ENCODE measurements at places on chromosomes 12 and 14.

DNA sequence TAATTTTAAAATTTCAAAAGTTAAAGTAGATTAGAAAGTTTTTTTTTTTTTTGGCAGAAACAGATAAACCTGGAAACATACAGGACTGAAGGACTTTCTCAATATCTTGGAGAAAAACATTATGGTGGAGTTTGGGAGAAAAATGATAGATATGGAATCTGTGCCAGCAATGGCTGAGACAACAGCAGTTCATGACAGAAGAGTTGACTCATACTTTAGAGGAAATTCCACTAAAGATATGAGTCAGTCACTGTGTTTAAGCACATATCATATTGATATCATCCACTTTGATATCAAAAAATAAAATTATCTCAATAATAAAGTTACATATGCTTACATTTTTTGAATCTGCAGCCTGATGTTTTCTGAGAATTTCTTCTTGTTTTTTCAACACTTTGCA is 193.9 kb upstream of the OR4E1 start:
- DNase-seq = no peak

DNA sequence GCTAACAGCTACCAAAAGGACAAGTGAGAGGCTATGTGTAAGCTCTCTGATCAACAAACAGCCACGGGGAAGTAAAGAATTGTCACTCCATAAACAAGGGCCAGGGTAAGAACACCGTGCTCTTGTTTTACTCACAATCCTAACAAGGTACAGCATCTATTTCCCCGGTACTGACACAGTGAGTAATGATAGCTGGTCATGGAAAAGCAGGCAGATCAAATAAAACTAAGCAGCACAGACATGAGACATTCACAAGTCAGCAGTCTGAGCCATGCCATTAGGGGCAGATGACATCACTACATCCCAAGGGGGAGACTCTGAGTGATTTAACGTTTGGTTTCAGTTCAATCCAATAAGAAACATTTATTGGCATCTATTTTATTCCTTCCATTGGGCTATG is 54.4 kb downstream of the ARL6IP4 start:
- no peak for DNase-seq

DNA sequence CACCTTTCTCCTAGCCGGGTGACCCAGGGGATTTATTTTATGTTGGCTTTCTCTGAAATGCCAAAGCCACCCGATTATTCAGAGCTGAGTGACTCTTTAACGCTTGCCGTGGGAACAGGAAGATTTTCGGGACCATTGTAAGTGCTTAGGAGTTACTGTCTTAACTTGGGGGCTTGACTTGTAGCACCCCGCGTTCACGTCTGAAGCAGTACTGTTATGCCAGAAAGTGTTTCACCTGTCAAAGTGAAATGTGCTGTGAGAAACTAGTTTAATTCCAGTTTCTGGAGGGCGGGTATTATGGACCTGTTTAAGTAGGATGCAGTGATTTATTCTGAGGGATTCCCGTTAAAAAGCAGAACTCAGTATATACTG is 218 bp downstream of the LYSET start:
- DNase-seq = no peak

GRCh38 chr12:75341873-75342272 is 7.4 kb downstream of the GLIPR1L1 start:
- DNase-seq = no peak

DNA sequence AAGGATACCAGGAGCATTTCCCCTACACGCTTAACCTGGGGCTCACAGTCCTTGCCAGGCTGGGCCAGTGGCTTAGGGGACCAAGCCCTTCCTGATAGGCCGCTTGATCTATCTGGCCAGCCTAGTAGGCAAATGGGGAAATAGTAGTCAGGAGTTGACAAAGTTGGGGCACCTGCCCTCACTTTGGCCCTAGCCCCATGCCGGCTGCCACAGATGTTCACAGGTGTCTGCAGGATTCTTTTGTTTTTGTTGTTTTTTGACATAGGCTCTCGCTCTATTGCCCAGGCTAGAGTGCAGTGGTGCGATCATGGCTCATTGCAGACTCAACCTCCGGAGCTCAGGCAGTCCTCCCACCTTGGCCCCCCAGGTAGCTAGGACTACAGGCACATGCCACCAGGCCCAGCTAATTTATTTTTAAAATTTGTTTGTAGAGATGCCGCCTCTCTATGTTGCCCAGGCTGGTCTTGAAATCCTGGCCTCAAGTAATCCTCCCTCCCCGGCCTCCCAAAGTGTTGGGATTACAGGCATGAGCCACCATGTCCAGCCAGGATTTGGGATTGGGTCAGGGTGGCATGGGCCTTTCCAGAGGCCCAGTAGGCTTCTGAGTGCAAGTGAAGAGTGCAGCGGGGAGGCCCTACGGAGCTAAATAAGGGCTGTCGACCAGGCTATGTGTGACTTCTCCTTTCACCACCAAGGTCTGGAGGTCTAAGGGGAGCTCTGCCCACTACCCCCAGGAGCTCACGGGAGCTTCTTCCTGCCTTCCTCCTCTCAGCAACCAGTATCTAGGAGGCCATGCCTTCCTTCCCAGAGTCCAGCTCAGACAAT is 15.5 kb upstream of the HDAC7 start:
- DNase-seq = no peak

- no peak for DNase-seq
These were observed 254.0 kb upstream of the SRRM4 start for GRCh38 chr12:118727196-118727978.

- DNase-seq = no peak
These were observed 576.7 kb downstream of the SLC16A7 start for GRCh38 chr12:60172266-60173211.

GRCh38 chr14:22945642-22946041 is 11.2 kb downstream of the HAUS4 start:
- no peak for DNase-seq

- DNase-seq = no peak
These were observed 16.1 kb upstream of the CCDC85C start for GRCh38 chr14:99619835-99620834.

DNA sequence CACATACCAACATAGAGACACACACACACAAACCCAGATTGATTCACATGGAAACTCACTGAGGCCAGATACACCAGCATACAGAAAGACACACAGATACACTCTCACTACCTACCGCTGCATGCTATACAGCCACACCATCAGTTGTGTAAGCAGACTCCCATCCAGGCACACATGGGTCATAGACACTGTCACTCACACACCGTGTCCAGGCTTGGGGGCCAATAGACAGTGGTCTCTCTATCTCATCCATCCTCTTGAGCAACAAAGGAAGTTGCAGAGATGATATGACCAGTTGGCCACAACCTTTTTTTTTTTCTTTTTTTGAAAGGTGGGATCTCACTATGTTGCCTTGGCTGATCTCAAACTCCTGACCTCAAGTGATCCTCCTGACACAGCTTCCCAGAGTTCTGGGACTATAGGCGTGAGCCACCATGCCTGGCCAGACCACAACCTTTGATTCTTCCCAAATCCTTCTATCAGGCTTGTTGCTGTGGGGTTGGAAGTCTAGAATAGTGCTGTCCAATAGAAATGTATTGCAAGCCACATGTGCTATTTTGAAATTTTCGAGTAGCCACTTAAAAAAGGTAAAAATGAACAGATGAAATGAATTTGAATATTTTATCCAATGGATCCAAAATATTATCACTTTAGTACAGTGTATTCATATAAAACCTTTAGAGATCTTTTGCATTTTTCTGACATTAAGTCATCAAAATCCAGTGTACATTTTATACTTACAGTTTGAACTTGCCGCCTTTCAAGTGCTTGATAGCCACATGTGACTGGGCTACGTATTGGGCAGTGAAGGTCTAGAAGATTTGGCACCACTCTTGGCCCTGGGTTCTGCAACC is 7.4 kb downstream of the LRP1-AS start:
- DNase-seq = no peak

DNA sequence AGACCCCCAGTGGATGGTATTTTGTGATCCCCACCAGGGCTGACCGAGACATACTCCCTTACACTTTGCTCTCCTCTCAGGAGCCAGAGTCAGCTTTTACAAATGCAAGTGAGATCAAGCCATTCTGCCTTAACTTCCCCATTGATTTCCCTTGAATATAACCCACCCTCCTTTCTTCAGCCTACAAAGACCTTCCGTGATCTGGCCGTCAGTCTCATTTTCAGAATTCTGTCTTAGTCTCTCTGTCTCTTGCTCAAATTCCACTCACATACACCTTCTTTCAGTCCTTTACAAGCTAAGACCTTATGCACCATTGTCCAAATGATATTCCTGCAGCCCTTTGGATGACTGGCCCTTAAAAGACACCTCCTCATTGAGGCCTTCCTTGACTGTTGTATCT is 39.0 kb upstream of the ELK3 start:
- no peak for DNase-seq
